ENCODE measurements at places on chromosomes 1 and 21. TPM values are rescaled to one million over a fixed set of nuclear protein-coding genes. Genes with fewer than 3 reads are reported as not detected.

The GPA33 gene
- total RNA-seq: not detected

The FCRL2 gene
- not detected for total RNA-seq

- DNase-seq: no peak
Measured at GRCh38 chr1:201145132-201145531, 9.1 kb downstream of the TMEM9 start.

- peak; percentile 33 for DNase-seq
Measured at GRCh38 chr1:171998711-171999110, 157.4 kb downstream of the DNM3 start.

DNA sequence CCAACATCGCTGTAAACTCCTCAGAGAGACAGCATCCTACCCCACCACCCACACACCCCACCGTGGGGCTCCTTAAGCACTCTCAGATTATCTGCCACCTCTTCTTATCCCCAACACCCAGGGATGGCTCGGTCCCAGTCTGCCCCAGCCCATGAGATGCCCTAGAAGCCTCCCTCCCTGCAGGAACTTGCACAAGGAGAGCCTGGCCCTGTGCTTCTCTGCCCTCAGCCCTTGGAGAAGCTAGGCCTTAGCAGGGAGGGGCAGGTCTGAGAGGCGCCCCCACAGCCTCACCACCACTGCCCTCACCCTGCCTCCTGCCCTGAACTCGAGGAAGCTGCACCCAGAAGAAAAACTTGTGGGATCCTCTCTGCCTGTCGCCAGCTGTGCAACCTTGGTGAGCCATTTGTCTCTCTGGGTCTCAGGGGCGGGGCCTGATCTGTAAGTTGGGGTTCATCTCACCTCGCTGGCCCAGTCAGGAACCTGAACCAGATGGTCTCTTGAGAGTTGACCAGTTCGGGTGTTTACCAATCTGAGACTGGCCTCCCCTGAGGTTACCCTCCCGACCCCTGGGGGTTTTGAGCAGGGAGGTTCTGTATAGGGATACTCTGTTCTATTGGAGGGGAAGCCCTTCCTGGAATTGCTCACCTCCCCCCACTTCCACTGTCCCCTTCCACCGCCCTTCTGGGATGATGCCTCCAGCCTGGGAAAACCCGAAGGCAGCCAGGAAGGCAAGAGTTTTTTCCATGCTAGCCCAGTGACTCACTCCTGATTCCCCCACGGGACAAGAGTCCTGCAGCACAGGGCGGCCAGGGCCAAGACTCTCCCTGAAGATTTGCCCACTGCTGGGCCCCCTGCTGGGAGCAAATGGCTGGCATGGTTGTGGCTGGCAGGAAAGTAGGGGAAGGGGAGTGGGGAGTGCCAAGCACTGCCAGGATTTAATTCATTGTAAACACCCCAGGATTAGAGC is at the start of gene S100A3:
Gene S100A3, minus strand, starts transcription at position 537 of the 967 bp plus-strand sequence. CDS start 773 bp downstream, outside the sequence.
- peak; percentile 77 for DNase-seq

GRCh38 chr1:115952547-115952946 is 23.8 kb upstream of the SLC22A15 start:
- DNase-seq: peak; percentile 26

- DNase-seq: peak; percentile 77
Measured at GRCh38 chr1:231421971-231422797, at the start of gene EGLN1. TSS of gene EGLN1 (minus strand) at chr1:231422287. CDS start at chr1:231421888, 399 bp downstream.

DNA sequence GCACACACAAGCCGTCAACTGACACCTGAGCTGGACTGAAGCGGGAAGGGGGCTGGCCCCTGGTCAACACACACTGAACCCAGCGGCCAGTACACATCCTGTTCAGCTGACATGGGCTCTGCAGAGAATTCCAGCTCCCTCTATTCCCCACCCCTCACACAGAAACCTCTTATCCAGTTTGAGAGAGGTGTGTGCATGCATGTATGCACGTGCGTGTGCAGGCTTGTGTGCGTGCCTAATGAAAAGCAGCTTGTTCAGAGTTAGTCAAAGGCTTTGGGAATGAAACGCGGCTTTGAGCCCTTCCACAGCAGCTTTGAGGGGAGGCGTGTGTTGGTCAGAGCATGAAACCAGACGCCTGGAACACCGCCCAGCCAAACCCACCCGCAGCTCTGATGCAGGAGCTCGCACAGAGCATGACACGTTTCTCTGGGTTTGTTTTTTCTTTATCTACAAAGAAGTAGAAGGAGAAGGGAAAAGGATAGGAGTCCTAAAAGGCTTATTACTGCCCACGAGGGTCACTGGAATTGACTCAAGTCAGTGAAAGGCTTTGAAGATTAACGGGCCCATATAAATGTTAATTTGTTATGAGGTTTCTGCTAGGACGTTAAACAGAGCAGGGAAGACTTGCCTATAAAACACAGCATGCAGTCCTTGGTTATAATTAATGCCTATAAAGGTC is 184.2 kb downstream of the ETS2 start:
- peak; percentile 91 for DNase-seq

All from bronchial epithelial cell (primary cell).